ENCODE measurements at places on chromosomes 16 and 17.

GRCh38 chr16:54783226-54783625 lies 147.4 kb upstream of the IRX5 start:
- DNase-seq, result no peak

DNA sequence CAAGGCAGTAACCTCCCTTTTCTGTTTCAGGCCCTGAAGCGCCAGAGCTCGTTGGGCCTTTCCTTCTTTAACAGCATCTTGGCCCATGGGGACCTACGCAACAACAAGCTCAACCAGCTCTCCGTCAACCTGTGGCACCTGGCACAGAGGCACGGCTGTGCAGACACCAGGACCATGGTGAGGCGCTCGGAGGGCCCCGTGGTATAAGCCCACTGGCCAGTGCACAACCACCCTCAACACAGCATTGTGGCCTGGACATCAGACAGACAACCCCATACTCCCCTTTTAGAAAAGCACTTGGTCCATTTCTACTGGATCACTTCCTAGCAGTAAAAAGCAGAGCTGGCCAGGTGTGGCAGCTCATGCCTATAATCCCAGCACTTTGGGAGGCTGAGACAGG lies 18.6 kb downstream of the KNOP1 start:
- no peak for DNase-seq

DNA sequence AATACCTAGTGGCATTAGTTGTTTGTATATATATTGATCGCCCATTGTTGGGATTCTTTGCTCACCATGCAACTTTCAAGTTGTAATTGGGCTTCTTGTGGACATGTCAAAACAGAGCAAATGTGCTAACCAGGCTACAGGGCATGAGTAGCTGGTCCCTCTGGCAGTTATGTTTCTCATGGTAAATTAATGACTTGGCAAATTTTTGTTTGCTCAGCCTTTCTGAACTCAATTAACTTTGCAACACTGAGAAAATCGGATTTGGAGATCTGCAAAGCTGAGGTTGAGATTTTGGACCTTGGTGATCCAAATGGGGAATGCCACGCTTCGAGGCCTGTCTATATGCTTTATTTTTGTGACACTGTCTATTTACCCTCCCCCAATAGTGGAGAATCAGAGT lies 138.5 kb upstream of the PIRT start:
- no peak for DNase-seq

DNA sequence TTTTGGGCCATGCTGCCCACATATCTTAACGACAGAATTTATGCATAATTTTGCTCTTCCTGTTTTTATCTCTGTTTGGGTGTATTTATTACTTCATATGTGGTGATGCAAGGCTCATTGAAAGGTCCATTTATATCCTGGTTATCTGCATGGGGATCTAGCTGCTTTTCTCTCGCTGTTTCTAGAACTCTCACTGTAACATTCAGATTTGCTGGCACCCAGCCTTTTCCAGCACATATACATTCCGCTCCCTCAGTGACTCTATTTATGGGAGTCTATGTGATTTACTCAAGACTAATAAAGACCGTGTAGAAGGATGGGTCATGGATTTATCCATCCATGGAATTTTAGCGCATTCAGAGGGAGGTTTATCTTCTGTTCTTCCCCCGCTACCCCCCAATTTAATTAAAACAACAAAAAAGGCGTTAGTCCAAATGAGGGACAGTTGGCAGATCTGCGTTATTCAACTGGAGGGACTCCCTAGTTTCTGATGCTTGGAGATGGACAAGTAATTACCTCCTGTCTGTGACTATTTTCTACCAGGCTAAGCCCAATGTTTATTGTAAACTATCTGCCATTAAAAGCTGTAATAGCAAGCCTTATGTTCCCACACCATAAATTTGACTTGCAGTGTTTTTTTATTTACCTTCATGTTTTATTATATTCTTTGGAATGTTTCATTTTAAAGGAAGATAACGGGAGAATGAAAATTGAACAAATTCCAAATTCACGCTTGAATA lies 19.8 kb upstream of the MARCHF10 start:
- DNase-seq, result no peak

DNA sequence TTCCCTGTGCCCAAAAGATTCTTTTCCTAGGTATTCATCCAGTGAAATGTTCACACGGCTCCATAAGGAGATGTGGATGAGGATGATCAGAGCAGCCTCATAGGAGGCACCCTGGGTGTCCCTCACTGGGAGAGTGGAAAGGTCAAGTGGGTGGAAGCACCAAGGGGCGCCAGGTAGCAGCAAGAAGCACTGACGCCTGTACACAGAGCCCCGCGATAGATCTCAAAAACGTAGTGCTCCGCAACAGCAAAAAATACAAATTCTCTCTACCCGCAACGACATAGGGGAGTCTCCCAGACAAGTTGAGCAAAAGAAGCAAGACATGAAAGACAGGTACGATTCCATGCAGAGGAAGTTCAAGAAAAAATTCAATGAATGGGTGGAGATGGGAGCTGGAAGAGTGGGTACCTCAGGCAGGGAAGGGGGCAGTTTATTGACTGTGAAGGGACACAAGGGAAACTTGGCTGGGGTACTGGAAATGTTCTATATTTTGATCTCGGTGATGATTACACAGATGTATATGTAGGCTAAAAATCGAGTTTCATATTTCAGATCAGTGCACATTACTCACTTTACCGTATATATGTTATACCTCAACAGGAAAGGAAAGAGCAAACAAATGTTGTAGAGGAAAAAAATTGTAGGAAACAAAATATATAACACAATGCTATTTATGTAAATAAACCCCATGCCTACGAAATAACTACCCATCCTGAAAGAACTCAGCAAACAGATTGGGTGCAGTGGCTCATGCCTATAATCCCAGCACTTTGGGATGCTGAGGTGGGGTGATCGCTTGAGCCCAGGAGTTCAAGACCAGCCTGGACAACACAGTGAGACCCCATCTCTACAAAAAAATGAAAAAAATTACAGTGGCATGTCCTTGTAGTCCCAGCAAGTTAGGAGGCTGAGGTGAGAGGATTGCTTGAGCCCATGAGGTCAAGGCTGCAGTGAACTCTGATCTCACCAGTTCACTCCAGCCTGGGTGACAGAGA lies 17.8 kb upstream of the ETV4 start:
- no peak for DNase-seq

GRCh38 chr16:13909872-13910303 lies 10.1 kb upstream of the ERCC4 start:
- no peak for DNase-seq

DNA sequence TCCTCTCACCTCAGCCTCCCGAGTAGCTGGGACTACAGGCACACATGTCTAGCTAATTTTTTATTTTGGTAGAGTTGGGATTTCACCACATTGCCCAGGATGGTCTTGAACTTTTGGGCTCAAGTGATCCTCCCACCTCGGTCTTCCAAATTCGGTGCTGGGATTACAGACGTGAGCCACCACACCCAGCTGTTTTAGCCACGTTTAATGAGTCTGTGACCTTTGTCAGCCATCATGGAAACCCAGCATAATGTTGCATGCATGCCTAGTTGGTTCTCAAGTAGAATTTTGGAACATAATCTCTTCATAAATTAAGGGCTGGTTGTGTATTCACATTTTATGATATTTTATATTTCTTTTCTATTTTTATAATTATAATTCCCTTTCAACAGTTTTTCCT lies 42.0 kb downstream of the GOSR1 start:
- DNase-seq, result no peak

DNA sequence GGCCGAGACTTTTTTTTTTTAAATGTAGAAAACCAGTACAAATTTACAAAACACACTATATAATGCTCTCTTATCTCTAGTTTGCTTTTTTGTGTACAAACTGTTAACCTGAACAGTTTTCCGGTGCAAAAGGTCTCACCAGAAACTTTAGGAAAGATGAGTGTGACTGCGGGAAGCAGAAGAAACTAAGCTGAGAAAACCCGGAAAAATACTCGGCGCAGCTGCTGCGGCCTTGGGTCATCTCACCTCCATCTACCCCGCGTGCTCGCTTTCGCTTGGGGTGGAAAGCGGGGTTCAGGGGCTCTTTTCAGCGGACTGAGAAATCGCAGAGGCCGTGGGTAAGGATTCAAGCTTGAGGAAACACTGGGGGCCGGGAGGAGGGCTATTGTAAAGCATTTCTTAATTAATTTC lies 1.8 kb downstream of the SALL1 start:
- DNase-seq, result no peak

DNA sequence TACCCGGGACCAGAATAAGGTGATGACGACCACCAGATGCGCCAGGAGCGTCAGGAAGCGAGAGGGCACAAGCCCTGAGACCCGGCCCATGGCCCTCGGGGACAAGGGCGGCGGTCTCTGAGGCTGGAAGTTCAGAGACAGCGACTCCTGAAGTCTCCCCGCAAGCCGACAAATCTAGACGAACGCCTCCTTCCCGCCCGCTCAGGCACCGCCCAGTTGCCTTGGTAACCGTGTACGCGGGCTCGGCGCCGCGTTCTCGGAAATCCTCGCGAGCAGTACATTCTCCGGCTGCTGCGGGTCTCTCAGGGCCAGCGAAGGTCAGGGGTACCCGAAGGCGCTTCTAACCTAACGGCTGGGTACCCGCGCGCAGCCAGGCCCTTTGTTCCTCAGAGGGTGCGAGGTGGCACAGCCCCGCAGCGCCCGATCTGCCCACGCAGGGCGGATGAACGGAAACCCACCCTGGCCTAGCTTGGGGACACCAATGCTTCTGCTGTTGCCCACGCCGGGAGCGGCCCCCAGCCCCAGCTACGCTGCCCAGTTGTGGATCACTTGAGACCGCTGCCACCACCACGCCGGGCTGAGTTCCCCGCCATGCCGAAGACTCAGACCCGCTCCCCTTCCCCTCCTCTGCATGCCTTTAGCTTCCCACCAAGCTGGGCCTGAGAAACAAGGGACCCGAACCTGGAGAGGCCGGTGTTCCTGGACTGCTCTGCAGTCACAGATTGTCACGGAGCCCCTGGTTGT lies at the start of gene TMEM107:
TMEM107 (minus strand) TSS at position 184 of the 744 bp plus-strand sequence; CDS start at position 90, 94 bp downstream.
- no peak for DNase-seq

DNA sequence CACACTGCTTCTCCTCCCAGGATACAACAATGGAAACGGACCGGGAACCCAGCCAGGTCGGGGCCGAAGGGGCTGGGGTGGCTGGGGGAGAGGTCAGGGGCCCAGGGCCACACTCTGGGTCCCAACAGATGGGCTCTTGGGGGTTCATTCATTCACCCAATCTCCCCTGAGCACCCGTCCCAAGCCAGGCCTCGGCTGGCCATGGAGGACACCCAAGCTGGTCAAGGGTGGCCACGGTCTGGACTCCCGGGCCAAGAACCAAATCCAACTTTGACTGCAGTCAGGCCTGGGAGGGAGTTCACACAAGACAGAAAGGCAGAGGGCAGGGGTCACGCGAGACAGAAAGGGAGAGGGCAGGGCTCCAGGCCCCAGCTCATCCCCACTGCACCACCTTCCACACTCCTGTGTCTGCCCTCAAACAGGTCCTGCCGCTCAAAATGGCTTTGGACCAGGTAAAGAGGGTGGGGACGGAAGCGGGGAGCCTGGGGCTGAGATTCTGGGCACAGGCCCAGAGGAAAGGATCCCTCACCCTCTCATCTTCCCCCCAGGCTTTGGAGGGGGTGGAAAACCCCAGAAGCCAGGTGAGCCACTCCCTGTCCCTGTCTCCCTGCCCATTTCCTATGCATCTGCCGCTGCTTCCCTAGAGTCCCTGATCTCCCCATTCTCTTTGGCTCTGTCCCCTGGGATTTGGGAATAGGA lies 12.3 kb upstream of the PKMYT1 start:
- DNase-seq, result no peak

- DNase-seq, result no peak
Measured at GRCh38 chr17:8762012-8762411, 3.7 kb upstream of the SPDYE4 start.

DNA sequence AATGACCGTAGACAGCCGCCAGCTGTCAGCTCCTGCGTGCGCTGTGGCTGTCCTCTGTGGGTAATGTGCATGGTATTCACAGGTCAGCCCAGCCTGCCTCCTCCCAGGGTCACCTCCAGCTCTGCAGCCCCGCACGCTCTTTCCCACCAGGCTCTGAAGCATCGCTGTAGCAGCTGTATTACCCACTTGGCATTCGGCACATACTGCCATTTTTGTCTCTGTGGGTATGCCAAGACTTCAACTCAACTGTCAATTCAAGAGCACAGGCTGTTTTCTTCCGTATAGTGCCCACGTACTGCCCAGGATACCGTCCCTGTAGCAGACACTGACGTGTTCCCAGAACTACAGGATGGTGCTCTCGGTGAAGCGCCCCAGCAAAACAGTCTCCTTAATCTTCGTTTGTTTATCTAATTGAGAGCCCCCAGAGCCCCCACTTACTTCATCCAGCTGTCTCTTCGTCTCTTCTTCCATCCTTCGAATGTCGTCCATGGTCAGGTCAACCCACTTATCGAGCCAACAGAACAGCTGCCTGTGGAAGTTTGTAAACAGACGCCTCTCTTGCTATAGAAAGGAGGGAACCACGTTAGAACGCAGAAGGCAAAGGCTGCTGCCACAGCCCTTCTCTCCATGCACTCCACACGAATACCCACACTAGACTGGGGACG lies 17.4 kb upstream of the INPP5K start:
- no peak for DNase-seq

GRCh38 chr16:66134875-66135274 lies 231.6 kb upstream of the CDH5 start:
- DNase-seq, result no peak

GRCh38 chr16:31005350-31006085 lies 4.9 kb downstream of the STX1B start:
- no peak for DNase-seq

DNA sequence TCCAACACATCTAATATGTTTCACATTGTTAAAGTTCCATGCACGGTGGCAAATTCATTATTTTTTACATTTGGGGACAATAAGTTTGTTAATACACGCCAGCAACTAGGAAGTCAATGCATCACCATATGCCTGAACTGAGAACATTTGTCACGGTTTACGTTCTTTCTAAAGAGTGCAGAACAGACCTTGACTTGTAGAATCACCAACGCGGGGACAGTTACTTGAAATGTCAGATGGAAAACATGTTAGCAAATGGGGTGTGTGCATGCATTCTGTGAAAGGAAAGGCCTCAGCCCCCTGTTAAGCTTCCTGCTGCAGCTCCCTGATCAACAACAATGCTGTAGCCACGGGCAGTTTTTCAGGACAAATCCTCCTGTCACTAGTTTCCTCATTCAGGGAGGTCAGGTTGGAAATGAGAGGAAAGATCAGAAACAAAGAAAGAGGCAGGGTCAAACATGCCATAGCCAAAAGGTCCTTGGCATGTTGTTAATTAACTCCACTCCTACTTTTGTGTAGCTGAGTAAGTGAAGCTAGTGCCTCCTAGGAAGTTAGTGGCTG lies 18.4 kb downstream of the SMIM36 start:
- no peak for DNase-seq

DNA sequence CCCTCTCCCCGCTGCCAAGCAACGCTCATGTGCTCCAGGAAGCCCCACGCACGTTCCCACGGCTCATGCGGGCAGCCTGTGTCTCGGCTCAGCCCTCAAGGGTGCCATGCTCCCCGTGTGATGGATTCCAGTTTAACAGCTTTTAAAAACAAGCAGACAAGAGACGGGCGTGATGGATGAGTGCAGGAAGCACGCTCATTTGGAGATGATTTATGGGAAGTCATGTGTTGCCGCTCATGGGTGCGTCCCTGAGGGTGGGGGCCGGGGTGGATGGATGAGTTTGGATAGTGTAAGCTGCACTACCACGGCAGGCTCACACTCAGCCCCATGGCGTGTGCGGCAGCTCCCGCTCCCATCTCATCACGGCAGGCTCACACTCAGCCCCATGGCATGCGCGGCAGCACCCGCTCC lies 132.8 kb downstream of the RBFOX3 start:
- no peak for DNase-seq

Data from HS-5 (cell line).